CD4-positive, alpha-beta T cell (primary cell): ENCODE measurements at places on chromosomes 5 and 9.

GRCh38 chr9:2583308-2584013, 38.1 kb upstream of the VLDLR start:
- no peak for DNase-seq

DNA sequence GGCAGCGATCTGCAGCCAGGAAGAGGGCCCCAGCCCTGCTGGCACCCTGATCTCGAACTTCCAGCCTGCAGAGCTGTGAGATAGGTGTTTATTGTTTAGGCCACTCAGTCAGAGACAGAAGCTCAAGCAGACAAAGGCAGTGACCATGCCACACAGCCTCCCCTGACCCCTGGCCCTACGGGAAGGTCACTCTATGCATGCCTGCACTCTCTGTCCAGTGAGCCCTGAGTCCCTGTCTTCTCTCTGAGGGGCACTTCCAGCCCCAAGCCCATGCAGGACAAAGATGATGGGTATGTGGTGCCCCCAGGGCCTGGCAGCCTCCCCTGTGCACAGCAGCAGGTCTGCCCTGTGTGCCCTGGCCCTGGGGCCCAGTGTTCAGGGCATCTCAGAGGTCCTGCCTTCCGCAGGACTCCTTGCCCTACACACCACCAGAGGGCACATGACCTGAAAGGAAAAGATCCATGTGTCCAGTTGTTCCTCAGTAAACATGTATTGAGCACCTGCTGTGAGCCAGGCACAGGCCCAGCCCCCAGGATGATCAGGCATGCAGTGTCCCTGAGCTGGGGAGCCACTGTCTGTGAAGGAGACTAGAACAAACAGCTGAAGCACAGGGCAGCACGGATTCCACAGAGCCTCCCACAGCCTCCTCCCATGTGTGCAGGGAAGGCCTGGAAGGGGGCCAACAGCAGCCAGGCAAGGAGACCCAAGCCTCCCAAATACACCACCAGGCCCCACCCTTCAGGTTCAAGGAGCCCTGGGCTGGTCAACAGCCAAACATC, 109.3 kb downstream of the ATPSCKMT start:
- no peak for DNase-seq

- DNase-seq, result no peak
Measured at GRCh38 chr5:116428413-116428812, 146.2 kb downstream of the SEMA6A start.

- DNase-seq, result peak; percentile 67
Measured at GRCh38 chr9:122350577-122351355, 20.1 kb upstream of the PTGS1 start.

DNA sequence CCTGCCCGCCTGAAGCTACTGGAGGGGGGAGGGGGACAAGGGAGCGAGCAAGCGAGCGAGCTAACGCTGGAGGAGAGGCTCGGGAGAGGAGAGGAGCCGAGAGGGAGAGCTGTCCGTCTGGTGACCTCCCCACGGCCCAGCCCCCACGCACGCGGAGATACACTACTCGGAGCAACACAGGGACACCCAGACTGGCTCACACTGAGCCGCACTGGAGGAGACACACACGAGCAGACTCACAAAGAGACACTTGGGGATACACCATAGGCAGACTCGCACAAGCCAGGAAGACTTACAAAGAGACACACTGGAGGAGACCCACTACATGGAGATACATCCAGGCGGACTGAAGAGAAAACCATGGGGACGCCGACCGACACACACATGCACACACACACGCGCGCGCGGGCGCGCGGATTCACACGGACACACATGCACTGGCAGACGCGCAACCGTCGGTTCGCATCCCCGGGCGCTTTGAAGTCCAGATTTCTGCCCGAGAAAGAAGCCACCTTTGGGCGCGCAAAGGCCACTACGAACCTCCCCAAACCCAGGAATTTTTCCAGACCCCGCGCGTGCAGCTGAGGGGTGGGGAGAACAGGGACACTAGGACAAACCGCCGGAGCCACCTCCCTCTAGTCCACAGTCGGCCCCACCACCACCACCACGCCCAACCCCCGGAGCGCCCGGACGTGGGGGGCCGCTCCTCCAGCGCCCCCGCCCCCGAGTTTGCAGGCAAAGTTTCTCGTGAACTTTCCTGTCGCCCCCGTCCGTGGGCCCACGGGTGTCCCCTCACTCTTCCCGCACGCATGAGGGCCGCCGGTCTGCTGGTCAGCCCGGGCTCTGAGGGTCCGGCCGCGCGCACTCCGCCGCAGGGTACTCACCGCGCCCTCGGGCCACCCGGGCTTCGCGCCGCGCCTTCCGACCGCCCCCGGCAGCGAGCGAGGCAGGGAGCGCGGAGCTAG, 571 bp downstream of the CNTFR start:
- no peak for DNase-seq

DNA sequence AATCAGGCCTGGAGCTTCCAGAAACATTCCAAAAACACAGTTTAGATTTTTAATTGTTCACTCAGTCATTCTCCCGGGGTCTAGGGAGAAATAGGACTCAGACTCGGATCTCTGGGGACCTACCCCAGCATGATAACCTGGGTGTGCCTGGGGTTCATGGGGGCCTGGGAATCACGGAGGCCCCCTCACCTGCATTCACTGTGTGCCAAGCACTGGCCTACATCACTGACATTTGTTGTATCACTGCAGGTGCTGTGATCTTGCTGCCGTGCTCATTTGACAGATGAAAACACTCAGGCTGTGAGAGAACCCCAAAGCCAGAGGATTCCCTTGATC, 22.8 kb upstream of the ZBTB43 start:
- no peak for DNase-seq

GRCh38 chr5:72599519-72600370, 92.5 kb upstream of the ZNF366 start:
- no peak for DNase-seq

DNA sequence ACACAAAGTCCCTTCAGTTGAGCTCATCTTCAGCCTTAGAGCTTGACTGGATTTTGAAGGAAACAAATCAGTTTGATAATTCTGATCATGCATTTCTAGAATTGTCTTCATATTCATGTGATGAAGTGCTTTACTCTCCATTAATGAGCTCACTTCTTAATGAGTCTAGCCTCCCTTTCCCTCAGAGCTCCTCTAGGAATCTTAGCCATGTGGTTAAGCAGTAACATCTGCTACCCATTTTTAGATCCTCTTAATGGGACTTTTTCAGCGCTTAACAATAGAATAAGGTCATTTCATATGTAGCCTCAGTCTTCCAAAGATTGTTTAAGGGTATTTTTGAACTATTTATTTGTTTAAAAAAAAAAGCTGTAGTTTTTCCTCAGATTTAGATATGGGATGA, 36.9 kb upstream of the LURAP1L start:
- DNase-seq, result no peak

- no peak for DNase-seq
Measured at GRCh38 chr9:95649801-95650213, 133.0 kb upstream of the PTCH1 start.

- DNase-seq, result no peak
Measured at GRCh38 chr9:134887686-134888602, 7.3 kb downstream of the FCN2 start.

DNA sequence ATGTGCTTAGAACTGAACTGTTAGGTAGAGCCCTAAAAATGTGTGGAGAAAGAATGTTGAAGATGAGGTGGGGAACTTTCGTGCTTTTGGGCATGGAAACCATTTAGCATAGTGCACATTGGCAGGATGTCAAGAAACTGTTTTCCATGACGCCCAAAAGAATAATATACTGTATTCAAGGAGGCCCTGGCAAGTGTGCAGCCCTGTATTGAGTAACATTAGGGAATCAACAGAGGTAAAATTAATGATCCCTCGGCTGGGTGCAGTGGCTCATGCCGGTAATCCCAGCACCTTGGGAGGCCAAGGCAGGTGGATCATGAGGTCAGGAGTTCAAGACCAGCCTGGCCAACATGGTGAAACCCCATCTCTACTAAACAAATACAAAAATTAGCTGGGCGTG, 20.9 kb upstream of the PLIN2 start:
- no peak for DNase-seq

DNA sequence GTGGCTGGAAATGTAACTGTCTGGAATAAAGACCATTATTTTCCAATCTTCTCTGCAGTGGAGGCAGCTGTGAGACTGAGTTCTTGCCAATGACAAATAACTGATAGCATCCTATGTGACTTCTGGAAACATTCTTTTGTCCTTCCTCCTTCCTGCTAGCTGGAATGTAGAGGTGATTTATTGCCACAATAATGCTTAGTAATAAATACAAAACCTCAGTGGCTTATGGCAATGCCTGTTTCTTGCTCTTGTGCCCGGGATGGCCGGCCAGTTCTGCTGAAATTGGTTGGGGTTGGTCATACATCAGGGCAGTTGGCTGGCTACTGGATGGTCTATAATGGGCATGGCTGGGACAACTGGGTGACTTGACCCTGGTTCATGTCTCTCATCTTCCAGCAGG, 12.2 kb upstream of the TEX48 start:
- no peak for DNase-seq

GRCh38 chr9:132087438-132088030, 7.9 kb upstream of the MED27 start:
- DNase-seq, result no peak

DNA sequence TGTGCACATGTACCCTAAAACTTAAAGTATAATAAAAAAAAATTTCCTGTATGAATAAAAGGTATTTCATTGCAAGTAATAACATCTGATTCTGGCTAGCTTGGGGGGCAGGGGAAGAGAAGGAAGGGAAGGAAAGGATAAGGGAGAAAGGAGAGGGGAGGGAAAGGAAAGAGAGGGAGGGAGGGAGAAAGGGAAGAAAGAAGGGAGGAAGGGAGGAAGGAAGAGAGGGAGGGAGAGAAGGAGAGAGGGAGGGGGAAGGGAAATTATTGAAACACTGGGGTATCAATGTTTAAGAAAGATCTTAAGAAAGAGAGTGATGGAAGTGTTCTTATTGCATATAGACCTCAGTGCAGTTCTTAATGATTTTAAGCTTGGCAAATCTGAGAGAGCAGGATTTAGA, 129.8 kb upstream of the ZNF366 start:
- no peak for DNase-seq

- no peak for DNase-seq
Measured at GRCh38 chr9:36592801-36593583, 20.3 kb downstream of the MELK start.

DNA sequence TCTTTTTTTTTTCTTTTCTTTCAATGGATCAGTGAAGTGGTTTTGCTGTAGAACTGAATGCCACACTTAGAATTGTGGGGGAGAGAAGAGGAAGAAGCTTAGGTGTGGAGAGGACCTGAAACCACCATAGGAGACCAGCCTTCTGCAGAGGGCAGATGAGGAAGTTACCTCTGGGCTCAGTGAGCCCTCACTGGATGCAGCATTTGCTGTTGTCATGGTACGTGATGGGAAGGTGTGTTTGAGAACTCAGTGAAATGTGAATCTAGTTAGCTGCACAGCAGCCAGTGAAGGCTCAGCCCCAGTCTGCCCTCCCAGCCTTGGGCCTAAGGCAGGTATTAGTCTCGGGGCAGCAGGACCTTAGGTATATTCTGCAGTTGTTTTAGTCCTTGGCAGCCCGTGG, 17.5 kb downstream of the CYFIP2 start:
- DNase-seq, result no peak
